Myocyte (in vitro differentiated cells): ENCODE measurements at places on chromosomes 5 and 9. TPM values are rescaled to one million over a fixed set of nuclear protein-coding genes. Genes with fewer than 3 reads are reported as not detected.

- DNase-seq = peak; percentile 29
Observed at GRCh38 chr9:97721396-97721795, 24.3 kb upstream of the XPA start.

GRCh38 chr5:124902097-124902821 lies 155.8 kb upstream of the ZNF608 start:
- DNase-seq = peak; percentile 74

DNA sequence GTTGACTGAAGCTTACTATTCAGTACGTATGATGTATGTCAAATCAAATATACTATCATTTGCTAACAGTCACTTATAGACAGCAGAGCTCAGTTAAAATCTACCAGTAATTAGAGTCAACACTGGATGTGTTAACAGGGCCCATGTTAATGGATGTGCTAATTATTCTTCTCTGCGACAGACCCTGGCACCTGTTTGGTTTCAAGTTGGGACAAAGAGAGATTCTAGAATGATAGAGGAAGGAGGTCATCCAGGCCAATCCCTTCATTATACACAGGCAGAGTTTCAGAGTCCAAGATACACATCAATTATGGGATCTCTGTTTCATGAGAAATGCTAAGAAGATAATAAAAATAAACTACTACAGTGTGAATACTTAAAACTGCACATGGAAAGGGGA lies 615.0 kb downstream of the ZNF608 start:
- DNase-seq = no peak

TMEM171 gene
- total RNA-seq = 10.4 and 22.6 TPM in 2 replicates

DNA sequence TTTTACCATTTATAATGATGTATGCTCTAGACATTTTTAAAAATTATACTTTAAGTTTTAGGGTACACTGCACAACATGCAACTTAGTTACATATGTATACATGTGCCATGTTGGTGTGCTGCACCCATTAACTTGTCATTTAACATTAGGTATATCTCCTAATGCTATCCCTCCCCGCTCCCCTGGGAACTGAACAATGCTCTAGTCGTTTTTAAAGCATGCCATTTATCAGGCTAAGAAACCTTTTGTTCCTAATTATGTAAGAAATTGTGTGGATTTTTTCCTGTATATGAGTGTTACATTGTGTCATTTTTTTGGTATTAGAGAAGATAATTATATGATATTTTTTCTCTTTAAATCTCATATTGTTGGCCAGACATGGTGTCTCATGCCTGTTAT lies 72.8 kb upstream of the SGCD start:
- DNase-seq = no peak

DNA sequence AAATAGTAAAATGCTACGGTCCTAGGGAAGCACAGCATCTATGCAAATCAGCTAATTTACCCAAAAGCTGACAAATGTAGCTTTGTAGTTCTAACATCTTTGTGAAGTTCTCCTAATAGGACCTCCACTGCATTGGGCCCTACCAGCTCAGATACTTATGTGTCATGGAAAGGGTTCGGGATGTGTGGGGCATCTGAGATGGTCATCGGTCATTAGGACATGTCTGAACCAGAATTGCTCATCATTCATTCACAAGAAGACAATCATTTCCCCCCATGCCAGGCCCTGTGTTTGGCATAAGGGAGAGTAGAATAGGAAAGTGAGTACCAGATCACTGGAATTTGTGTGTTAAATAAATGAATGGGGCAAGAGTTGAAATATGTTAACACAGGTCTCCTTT lies 35.7 kb downstream of the PWWP2A start:
- peak; percentile 10 for DNase-seq

DNA sequence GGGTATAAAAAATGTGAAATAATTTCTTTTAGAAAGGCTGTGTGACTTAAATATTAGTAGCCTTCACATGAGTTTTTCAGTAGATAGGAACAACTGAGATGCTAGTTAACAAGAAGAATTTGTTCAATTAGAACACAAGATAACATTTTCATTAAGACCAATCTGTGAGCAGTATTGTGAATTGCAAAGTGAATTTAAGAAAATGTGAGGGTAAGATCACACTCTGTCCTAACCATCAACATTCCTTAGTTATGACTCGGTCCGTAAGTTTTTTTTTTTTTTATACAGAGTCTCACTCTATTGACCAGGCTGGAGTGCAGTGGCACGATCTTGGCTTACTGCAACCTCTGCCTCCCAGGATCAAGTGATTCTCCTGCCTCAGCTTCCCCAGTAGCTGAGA lies 180.2 kb upstream of the EGFLAM start:
- peak; percentile 22 for DNase-seq

GRCh38 chr5:112880219-112880964 lies 19.3 kb downstream of the SRP19 start:
- DNase-seq = peak; percentile 65

DNA sequence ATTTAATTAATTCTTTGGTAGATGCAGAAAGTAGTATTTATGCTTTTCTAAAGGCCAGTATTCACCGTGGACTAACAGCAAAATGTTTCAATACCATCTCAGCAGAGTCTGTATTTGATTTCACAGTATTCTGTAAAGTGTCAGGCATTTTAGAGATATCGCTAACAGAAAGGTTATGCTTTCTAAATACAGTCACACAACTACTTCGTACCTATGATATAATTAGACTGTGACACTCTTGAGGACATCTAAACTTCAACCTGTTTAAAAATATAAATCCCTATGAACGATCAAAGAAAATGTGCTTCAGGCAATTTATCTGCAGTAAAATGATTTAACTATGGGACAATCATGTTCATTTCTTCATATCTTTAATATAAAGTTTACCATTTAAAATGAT lies 41.7 kb upstream of the JAK2 start:
- no peak for DNase-seq

GRCh38 chr9:130663977-130664250 lies 480 bp upstream of the PRDM12 start:
- DNase-seq = no peak

- DNase-seq = peak; percentile 23
Observed at GRCh38 chr5:50969151-50970031, 303.0 kb downstream of the PARP8 start.

- DNase-seq = no peak
Observed at GRCh38 chr9:71762900-71763653, 5.2 kb downstream of the CEMIP2 start.

RACK1 gene
- 2,741 and 2,769 TPM in 2 replicates for total RNA-seq

ZBED3 gene
- total RNA-seq = 0.53 and 0.68 TPM in 2 replicates

GRCh38 chr5:36950586-36951457 lies 74.3 kb downstream of the NIPBL start:
- DNase-seq = peak; percentile 10

- DNase-seq = no peak
Observed at GRCh38 chr9:8012986-8013385, 213.4 kb upstream of the DMAC1 start.

GRCh38 chr9:70131296-70131695 lies 87.6 kb downstream of the MAMDC2 start:
- DNase-seq = peak; percentile 73

- DNase-seq = no peak
Observed at GRCh38 chr9:122125509-122126330, 32.6 kb upstream of the TTLL11 start.

WDR31 gene
- 0.83 and 1.4 TPM in 2 replicates for total RNA-seq

DNA sequence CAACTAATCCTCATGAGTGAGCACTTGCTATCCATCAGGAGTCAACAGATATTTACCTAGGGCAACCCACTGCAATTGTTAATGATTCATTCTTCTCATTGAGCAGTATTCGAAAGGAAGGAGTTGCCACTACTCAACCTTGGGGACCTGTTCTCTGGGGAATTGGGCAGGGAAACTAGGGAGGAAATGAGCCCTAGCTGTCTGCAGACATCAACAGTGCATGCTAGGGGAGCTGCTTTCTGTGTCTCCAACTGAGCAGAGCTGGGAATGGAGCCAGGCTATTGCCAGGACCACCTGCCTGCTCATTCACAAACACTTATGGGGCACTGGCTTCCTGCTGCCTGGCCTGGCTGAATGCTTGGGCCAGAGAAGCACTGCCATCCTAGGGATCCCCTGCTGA lies 183.4 kb downstream of the TMEM38B start:
- DNase-seq = peak; percentile 4

- DNase-seq = no peak
Observed at GRCh38 chr9:10855847-10856246, 243.0 kb upstream of the PTPRD start.

DNA sequence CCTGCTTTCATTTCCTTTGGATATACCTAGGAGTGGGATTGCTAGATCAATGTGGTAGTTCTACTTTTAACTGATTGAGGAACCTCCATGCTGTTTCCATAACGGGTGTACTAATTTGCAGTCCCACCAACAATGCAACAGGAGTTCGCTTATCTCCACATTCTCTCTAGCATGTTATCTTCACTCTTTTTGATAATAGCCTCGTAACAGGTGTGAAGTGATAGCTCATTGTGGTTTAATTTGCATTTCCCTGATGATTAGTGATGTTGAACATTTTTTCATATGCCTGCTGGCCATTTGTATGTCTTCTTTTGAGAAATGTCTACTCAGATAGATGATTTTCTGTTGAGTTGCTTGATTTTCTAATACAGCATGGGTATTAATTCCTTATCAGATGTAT lies 142.2 kb downstream of the ZNF462 start:
- DNase-seq = no peak

GRCh38 chr5:120124961-120125360 lies 339.1 kb upstream of the PRR16 start:
- DNase-seq = peak; percentile 50

PCDHB4 gene
- 6.6 and 7.1 TPM in 2 replicates for total RNA-seq

GRCh38 chr5:19531374-19531952 lies 456.5 kb downstream of the CDH18 start:
- no peak for DNase-seq

DNA sequence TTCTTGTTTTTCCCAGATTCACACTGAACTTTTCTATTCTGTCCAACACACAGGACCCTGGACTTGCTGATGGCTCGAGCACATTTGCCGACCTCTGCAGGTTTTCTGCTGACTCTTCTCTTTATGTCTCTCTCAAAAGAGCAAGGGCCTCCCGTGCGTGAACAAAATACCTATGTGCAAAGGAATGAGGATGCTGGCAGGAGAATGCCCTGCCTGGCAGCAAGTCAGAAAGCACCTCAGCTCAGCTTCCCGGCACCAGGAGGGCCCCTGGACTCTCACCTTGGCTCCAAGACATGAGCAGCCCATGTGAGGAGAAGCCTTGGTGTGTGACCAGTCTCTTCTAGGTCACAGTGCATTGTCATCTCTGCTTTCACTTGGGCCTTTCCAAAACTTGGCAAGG lies 36.1 kb downstream of the PAPPA start:
- DNase-seq = no peak

DNA sequence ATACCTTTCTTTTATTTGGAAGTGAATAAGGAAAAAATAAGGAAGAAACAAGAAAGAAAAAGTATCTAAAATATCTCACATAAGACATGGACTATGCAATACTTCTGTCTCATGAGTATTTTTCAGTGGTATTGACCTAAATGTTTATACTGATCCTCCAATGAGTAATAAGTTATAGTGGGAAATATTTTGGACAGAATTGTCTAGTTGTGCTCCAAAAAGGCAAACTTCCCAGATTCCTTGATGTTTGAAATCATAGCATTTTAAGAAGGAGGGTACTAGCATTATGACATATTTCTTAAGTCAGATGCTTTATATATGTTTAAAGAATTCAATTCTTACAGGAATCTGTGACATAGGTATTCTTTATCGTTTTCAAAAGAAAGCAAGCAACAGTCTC lies 34.5 kb upstream of the BASP1 start:
- no peak for DNase-seq
